H1 (cell line): ENCODE measurements at places on chromosomes 7 and 10.

GRCh38 chr10:85635650-85636049 lies 730.9 kb downstream of the GRID1 start:
- DNase-seq: no peak

GRCh38 chr10:107013258-107014006 lies 151.1 kb downstream of the SORCS1 start:
- DNase-seq: no peak

- no peak for DNase-seq
Measured at GRCh38 chr10:49128854-49129253, 5.0 kb downstream of the FAM170B start.

GRCh38 chr10:121113385-121113696 lies 262.2 kb downstream of the WDR11 start:
- peak; percentile 27 for DNase-seq

DNA sequence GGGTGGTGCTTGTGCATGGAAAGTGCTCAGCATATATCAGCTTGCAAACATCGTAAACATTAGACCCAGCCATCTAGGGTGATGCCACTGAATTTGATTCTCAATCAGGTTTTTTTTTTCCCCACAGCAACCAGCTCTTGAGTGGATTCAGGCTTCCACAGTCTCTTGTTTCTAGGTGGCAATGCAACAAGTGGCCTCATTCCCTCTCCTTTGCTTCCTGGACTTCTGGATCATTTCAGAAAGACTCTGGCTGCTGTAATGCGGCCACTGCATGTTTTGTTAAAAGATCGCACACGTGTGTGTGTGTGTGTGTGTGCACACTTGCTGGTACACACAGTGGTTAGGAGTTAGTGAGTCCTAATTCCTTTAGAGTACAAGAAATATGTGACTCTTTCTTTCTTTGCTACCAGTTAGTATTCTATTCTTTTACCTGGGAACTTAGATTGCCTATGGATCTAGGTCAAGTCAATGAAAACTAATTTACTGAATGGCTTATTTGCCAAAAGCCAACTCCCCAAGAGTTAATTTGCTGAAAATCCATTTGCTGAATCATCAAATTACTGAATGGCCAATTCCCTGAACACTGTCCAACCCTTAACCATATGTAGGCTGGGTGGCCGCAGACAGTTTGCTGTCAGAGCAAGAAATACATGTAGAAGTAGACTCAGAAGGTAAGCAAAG lies 222.5 kb downstream of the CCSER2 start:
- DNase-seq: peak; percentile 8

DNA sequence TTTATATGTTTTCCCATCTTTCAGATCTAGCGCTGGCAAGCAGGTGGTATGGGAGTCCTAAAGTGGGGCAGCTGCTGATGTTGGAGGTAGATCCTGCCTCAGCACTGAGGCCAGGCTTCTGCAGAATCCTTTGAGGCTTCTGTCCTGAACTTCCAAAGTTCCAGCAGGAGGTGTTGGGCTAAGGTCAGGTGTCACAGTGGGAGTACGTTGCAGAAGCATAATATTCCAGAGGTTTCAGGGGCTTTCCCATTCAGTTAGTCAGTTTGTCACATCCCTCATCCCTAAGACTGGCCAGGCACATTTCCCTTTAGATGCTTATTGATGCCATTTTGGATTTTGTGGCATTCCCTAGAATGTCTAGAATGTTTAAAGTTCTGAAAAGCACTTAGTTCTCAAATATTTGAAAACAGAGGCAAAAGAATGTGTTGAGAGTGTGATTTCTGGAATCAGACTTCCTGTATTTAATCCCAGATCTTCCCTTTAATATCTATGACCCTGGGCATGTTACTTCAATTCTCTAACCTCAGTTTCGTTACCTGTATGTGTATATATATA lies 319.1 kb upstream of the PHYHIPL start:
- DNase-seq: no peak

- no peak for DNase-seq
Measured at GRCh38 chr7:136163340-136163801, 186.2 kb upstream of the MTPN start.

DNA sequence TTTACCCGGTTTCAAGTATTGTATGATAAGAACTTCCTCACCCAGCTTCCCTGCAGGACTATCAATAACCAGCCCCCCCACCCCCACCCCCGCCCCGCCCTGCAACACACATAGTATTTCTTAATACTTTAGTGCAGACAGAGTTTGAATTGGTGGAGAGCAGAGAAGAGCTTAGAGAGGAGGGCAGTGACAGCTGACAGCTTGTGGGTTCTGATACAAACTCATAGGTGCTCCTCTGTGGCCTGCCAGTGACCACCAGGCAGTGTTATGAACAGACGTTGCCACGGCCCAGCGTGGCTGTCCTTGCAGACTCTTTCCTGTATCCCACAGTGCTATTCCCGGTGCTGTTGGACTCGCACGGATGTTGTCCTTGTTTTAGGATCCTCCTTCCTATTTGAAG lies 186.9 kb upstream of the ADO start:
- no peak for DNase-seq

- DNase-seq: no peak
Measured at GRCh38 chr10:77887631-77888355, 38.8 kb downstream of the DLG5 start.

DNA sequence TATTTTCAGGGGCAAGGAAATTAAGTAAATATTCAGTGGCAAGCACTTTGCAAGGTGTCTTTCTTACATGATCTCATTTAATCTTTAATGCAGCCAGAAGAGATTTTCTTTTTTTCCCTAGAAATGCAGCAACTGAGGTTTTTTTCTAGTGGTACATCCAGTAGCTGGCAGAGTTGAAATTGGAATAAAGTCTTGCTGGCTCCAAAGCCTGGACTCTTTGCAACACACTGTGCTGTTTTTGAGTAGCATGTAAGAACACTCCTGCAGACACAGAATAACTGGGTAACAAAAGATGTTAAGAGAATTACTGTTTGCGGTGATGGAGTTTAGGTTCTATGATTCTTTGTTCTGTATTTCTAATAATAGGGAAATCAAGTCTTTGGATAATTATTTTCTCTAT lies 123.6 kb downstream of the PON1 start:
- no peak for DNase-seq

DNA sequence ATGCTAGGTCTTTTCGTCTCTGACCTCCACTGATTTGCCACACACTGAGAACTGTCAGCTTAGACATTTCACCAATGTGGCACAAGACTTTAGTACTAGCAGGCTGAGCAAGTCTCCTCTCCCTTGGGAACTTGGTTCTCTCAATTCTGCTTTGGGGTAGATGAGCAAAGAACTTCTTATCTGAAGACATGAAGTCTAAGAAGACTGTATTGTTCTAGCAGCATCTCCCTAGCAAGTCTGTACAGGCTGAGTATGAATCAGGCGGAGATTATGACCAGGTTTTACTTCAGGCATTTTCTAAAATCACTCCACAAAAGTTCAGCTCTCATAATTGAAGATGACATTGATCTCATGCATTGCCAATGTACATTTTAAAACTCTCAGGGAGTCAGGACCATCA lies 23.8 kb upstream of the STN1 start:
- DNase-seq: no peak

DNA sequence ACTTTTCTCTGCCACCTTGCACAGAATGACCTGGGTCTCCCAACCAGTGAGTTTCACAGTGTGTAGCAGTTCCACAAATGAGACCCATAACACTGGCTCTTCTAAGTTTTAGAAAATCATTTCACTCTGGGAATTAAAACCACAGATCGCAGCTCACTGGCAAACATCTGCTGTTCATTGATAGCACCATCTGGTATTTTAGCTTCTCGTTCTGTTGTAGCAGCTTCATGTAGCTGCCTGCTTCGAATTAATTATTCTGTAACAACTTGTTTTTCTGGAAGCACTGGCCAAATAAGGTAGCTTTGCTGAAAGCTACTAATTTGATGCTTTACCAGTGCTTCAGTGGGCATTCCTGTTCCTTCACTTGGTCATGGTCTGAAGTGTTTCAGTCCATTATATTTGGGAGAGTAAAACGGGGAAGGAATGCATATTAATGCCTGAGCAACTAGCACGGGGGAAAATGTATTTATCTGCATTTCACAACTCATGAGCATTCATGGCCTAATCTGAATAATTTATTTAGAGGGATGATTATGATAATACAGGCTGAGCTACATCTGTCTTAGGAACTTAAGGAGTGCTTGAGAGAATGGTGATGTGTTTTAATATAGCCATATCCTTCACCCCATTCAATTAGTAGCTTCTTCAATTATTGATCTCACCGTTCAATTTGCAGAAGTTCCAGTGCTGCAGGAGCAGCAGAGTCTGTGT lies 447.4 kb downstream of the XPNPEP1 start:
- no peak for DNase-seq

- DNase-seq: peak; percentile 38
Measured at GRCh38 chr10:42999385-43000020, 77.4 kb upstream of the RET start.

DNA sequence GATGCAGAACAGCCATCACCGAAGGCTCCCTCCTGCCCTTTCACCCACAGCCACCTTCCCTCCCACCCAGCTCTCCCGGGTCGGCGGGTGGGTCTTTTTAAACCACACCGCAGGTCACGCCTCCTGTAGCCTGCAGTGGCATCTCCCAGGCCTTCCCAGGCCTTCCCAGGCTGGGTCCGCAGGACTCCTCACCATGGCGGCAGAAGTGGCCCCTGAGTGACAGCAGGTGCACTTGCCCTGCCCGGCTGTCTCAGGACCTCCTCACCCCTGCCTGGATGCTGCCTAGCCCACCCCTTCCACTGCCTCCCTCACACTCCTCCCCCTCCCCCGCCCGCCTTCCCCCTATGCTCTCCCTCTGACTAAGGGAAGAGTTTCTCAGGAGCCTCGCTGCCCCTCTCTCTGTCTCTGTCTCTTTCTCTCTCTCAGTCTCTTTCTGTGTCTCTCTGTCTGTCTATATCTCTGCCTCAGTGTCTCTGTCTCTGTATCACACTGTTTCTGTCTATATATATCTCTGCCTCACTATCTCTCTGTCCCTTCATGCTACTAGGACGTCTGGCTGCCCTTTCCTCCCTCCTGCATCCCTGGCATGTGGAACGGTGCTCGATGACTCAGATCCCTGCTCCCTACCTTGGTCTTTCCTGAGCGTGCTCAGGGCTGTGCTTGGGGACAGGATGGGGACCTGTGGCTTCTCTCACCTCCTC lies 57.5 kb downstream of the GLRX3 start:
- no peak for DNase-seq

- DNase-seq: no peak
Measured at GRCh38 chr10:103542764-103543616, 49.5 kb downstream of the NEURL1 start.

GRCh38 chr7:131674131-131674530 lies 117.7 kb upstream of the PODXL start:
- DNase-seq: no peak

- DNase-seq: no peak
Measured at GRCh38 chr7:82359426-82359825, 84.2 kb downstream of the CACNA2D1 start.

- no peak for DNase-seq
Measured at GRCh38 chr7:116670409-116671015, 1.5 kb upstream of the MET start.

GRCh38 chr10:370449-370825 lies 235.2 kb downstream of the ZMYND11 start:
- no peak for DNase-seq

DNA sequence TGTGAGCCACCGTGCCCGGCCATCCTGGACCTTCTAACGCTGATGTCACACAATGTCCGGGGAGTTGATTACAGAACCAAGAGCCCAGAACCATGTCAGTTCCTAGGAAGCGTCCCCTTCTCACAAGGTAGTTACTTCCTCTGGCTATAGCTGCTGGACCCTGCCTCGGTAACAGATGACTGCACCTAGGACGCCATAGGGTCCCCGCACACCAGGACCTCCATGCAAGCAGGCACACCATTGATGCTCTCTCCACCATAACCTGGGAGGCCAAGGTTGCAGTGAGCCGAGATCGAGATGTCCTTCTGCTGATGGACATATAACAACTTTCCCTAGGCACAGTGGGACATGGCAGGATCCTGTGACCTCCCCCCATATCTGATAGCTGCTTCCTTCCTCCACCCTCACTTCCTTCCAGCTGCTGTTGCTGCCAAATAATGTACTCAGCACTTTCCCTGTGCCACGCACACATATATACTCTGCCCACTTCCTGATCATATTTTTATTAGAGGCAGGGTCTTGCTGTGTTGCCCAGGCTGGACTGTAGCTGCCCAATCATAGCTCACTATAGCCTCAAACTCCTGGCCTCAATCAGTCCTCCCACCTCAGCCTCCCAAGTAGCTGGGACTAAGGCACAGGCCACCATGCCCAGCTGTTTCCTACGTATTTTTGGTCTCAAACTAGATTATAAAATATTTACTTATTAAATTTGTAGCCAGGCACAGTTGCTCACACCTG lies 3.5 kb upstream of the SNX8 start:
- no peak for DNase-seq

- no peak for DNase-seq
Measured at GRCh38 chr10:125883211-125883610, 2.1 kb upstream of the DHX32 start.

- DNase-seq: no peak
Measured at GRCh38 chr10:77350134-77350533, 287.5 kb downstream of the KCNMA1 start.

DNA sequence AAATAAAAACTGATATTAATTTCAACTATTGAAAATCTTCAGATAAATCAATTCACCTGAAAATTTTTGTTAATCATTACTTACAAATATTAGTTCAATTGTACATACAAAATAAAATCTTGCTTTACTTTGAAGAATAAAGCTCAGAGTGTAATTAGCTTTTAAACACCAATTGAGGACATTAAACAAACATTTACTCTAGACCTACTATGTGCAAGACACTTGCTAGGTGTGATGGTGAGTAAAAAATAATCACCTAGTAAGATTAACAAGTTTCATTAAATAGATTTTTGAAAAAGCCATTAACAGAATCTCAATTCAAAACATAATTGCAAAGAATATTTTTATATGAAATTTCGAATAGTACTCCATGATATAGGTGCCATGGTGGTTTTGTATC lies 3.9 kb upstream of the MLLT10 start:
- DNase-seq: no peak

GRCh38 chr7:105656922-105657521 lies 75.7 kb upstream of the EFCAB10 start:
- DNase-seq: peak; percentile 94

GRCh38 chr7:43879477-43879876 lies 10.2 kb upstream of the MRPS24 start:
- DNase-seq: no peak
